ENCODE measurements at places on chromosomes 13 and 19. TPM values are rescaled to one million over a fixed set of nuclear protein-coding genes. Genes with fewer than 3 reads are reported as not detected.

DNA sequence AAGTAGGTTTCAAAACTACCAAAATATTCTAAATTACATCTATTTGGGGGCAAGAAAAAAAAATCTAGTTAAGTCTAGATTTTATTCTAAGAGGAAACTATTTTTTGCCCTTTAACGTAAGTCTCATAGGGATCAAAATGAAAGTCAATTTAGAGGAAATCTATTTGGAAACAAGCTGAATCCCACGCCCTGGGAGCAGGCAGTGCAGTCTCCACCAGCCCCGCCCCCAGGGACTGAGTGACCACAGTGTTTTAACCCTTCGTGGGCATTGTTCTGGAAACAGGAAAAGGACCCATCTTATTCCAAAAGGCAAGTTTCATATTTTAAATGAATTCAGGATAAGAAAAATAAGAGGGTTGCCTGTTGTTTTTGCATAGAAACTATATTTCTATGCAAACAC lies 209.7 kb downstream of the SPRY2 start:
- no peak for DNase-seq

DNA sequence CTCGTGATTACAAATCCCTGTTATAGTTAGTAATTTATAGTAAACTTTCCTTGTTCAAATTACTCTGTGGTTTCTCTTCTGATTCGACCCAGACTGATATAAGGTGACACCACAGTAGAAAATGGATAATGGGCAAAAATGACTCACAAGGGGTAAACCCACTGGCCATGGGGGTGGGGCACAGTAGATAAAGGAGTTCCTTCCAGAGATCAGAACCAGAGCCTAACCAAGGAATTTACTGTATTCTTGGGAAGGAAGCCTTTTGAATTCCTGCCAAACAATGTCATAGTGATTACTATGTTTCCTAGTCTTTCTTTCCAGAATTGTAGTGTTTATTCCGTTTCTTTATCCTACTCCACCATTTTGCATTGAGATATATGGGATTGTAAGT lies 21.9 kb downstream of the MIR17HG start:
- no peak for DNase-seq

GPR183 gene
- total RNA-seq: 240 TPM

DNA sequence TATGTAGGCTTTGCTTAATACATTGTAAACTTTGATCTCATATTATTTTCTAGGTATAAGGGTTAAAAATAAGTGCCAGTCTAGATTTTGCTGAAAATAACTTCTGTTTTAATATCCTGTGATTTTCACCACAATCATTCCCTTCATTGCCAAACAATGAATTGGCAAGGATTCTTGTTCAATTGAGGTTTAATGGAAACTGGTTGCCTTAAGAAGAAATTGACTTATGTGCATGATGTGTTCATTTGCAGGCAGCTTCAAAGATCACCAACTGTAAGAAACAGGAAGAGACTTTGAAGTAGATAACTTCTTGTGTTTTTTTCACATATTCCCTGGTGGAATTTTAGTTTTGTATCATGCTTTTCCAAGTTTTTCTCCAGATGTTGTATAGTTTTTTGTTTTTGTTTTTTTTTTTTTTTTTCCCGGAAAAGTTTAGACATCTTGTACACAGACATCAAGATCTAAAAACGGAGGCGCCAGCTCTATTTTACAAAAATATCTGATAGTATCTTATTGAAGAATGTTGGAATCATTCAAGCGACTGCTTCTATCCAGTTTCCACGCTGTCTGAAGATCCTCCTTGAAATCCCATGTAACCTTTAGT lies 108.3 kb downstream of the POSTN start:
- DNase-seq: no peak

FPR3 gene
- 0.51 TPM for total RNA-seq

ASPDH gene
- total RNA-seq: not detected

ZNF575 gene
- total RNA-seq: 4.0 TPM

RPS15 gene
- total RNA-seq: 1,520 TPM

DNA sequence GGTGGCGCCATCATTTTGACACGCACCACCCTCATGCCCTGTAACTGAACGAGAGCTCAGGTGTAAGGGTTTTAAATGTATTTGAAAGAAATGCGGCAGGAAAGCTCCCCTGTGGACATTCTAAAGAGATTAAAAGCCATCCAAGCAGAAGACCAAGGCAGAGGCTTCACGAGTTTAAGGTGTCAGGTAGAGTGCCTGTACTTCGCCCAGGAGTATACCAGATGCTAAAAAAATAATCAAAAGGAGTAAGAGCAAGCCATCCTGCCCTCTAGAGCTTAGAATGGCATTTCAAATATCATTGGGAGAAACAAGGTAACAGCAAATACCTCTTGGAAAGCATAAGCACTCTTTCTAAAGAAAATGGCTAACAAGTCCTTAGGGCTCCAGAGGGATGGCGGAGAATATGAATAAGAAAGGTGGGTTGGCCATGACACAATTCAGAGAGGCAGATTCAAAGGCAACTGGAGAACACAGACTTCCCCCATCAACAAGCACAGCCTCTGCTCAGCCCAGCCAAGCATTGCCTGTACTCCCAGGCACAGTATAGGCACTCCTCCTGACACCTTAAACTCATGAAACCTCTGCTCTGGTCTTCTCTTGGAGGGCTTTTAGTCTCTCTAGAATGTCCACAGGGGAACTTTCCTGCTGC lies 447.6 kb downstream of the SUCLA2 start:
- no peak for DNase-seq

DNA sequence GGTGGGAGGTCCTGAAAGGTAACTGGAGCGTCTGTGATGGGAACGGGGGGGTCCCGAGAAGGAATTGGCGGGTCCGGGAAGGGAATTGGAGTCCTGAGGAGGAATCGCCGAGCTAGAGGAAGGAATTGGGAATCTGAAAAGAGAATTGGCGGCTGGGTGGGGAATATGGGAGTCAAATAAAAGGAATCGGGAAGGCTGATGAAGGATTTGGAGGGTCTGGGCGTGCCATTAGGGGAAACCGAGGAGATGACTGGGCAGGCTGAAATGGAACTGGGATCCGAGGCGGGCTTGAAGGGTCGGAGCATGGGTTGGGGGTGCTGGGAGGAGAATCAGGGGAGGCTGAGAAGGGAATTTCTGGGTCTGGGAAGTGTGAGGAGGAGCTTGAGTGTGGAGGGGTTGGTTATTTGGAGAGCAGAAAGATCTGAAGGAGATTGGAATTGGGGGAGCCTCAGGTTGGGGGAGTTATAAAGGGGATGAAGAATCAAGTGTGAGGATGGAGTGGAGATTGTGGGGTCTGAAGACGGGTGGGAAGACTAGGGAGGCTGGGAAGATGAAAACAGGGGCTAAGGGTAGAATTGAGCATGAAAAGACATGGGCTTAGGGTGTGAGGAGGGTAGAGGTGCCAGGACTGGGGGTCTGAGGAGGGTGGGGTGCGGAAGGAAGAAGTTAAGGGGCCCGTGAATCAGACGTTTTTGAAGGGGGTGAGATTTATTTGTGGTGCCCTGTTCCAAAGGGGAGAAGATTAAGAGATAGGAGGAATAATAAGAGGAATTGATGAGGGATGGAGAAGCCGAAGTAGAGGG lies 718 bp downstream of the ACTN4 start:
- DNase-seq: peak; percentile 29

CYP2A7 gene
- not detected for total RNA-seq

GRCh38 chr13:50629497-50629896 lies 214.0 kb downstream of the DLEU7 start:
- DNase-seq: no peak

DNA sequence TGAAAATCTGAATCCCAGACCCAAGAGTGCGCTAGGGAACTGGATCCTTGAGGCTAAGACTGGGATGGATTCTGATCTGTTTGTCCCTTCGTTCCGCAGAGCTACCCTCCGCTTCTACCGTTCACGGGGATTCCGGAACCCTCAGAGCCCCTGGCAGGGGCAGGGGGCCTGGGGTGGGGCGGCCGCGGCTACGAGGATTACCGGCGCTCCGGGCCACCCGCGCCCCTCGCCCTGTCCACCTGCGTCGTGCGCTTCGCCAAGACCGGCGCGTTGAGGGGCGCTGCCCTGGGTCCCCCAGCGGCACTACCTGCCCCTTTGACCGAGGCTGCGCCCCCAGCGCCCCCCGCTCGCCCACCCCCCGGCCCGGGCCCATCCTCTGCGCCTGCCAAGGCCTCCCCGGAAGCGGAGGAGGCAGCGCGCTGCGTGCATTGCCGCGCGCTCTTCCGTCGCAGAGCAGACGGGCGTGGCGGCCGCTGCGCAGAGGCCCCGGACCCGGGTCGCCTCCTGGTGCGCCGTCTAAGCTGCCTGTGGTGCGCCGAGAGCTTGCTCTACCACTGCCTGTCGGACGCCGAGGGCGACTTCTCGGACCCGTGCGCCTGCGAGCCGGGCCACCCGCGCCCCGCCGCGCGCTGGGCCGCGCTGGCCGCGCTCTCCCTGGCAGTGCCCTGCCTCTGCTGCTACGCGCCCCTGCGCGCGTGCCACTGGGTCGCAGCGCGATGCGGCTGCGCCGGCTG lies 7.1 kb downstream of the SPRED3 start:
- peak; percentile 55 for DNase-seq

GRCh38 chr19:17855280-17856152 lies 4.2 kb upstream of the RPL18A start:
- peak; percentile 89 for DNase-seq

GPR12 gene
- total RNA-seq: not detected

MYBPC2 gene
- 1.3 TPM for total RNA-seq

DNA sequence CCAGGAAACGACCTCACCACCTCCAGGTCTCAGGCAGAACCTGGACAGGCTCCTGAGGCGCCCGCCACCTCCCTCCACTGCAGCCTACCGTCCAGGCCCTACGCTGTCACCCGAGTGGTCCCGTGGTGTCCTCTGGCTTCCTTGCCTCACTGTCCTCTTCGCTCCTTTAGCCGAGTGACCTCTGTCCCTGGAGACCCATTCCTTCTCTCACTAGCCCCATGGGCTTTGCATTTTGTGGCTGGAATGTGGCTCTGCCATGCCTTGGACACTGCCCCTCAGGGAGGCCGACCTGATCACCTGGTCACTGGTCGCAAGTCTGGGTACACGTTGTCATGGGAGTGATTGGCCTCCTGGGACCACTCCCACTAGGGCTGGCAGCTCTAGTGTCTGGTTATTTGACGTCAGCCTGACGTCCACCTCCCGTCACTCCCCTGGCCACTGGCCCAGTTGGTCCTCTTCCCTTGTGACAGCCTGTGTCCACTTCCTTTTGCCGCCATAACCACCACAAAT lies 17.9 kb downstream of the SLC25A42 start:
- no peak for DNase-seq

DNA sequence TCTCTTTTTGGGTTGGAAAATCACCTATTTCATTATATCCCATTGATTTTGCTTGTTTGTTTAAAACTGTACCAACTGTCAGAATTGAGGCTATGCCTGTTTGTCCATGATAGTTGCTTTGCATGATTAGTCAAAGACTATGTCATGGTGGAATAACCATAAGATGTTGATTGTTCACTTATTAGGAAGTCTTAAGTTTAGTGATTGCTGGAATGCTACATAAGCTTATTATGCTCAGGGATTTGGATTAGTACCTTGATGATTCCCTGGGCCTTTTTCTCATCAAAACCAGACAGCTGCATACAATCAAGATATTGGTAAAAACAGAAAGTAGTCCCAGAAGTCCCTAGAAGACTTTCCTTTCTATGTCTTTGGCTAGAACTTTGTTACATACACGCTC lies 954.7 kb downstream of the PCDH9 start:
- DNase-seq: no peak
